PC-3 (cell line): ENCODE measurements at places on chromosomes 7 and 10. TPM values are rescaled to one million over a fixed set of nuclear protein-coding genes. Genes with fewer than 3 reads are reported as not detected.

The CACNA2D1 gene
- total RNA-seq: 0.77 and 1.1 TPM in 2 replicates

The C10orf105 gene
- not detected in 2 replicates for total RNA-seq

DNA sequence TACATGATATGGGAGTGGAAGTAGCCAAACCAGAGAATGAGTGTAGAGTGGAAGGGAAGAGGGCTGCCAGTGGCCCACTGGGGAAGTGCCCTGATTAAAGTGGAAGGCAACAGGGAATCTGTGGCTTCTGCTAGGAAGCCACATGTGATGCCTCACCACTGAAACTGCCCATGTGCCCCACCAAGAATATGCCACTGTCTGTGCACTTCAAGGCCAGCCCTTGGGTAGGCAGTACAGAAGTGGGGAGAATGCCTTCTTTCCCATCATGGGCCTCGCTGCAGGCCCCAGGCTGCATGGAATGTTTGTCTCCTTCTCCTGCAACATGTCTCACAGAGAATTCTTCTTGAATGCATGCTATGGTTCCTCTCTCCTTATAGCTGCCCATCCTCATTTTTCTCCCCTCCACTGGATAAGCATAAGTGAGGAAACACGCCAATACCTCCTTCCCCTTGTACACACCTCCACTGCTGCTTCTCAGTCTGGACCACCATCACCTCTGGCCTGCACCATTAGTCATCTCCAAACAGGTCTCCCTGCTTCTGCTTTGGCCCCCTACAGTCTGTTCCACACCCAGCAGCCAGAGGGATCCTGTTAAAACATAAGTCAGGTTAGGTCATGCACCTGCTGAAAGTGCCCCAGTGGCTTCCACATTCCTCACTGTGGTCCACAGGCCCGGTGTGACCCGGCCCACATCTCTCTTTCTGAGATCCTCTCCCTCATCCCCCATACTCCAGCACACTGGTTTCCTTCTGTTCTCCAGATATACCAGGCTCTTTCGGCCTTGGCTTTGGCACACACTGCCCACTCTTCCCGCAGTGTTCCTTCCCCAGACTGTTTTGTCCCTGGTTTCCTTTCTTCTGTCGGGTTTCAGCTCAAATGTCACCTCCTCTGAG lies 37.1 kb downstream of the SNX10 start:
- no peak for DNase-seq

The DIP2C gene
- total RNA-seq: 3.1 and 3.7 TPM in 2 replicates

DNA sequence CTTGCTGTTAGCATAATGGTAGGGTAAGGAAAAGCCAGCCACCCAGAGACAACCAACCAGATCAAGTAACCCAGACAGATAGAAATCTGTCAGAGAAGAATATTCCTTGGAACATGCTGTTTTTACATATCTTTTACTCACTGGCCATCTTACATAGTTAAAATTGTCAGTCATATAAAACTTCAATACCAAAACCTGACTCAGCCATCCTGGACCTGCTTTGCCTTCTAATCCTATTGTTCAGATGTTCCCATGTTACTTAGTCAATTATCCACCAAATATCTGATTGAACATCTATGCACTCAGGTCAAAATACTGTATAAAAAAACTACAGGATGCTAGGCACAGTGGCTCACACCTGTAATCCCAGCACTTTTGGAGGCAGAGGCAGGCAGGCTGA lies 466.5 kb upstream of the NRP1 start:
- peak; percentile 73 for DNase-seq

The CHN2 gene
- total RNA-seq: 3.1 and 7.7 TPM in 2 replicates

GRCh38 chr10:89278900-89279392 lies 22.9 kb upstream of the IFIT2 start:
- no peak for DNase-seq

The PAPOLB gene
- 0.29 and 0.40 TPM in 2 replicates for total RNA-seq

DNA sequence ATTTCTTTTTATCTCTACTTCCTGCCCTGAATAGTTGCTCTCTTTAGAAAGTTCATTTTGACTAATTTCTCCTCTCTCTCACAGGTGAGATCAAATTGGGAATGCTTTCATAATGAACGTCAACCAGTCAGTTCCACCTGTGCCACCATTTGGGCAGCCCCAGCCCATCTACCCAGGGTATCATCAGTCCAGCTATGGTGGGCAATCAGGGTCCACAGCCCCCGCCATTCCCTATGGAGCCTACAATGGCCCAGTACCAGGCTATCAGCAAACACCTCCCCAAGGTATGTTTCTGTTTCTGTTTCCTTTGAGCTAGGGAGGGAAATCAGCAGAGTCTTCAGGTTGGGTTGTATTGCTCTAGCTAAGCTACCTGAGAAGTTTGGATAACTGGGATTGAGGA lies 2.5 kb downstream of the SEC24C start:
- no peak for DNase-seq

GRCh38 chr7:74453322-74454011 lies at the start of gene GTF2IRD1:
Gene GTF2IRD1 (plus strand): TSS chr7:74453906. CDS start chr7:74508081, 54,175 bp downstream.
- peak; percentile 55 for DNase-seq

- no peak for DNase-seq
Measured at GRCh38 chr10:114801411-114801813, 20.2 kb upstream of the FHIP2A start.

- DNase-seq: no peak
Measured at GRCh38 chr7:65927489-65928448, 54.2 kb downstream of the GUSB start.

The ABCB1 gene
- total RNA-seq: not detected in 2 replicates

The GATA3 gene
- total RNA-seq: 2.6 and 3.6 TPM in 2 replicates

The SMKR1 gene
- 7.4 and 13.1 TPM in 2 replicates for total RNA-seq
